ENCODE measurements at places on chromosomes 2 and 18.

- no peak for DNase-seq
These were observed 504.8 kb downstream of the LRRTM4 start for GRCh38 chr2:77017355-77017745.

- DNase-seq = no peak
These were observed 116.2 kb downstream of the EML6 start for GRCh38 chr2:54839461-54840255.

GRCh38 chr2:128272601-128273468, 45.8 kb downstream of the HS6ST1 start:
- DNase-seq = no peak

- no peak for DNase-seq
These were observed 71.4 kb upstream of the TMEM87B start for GRCh38 chr2:111983478-111984212.

DNA sequence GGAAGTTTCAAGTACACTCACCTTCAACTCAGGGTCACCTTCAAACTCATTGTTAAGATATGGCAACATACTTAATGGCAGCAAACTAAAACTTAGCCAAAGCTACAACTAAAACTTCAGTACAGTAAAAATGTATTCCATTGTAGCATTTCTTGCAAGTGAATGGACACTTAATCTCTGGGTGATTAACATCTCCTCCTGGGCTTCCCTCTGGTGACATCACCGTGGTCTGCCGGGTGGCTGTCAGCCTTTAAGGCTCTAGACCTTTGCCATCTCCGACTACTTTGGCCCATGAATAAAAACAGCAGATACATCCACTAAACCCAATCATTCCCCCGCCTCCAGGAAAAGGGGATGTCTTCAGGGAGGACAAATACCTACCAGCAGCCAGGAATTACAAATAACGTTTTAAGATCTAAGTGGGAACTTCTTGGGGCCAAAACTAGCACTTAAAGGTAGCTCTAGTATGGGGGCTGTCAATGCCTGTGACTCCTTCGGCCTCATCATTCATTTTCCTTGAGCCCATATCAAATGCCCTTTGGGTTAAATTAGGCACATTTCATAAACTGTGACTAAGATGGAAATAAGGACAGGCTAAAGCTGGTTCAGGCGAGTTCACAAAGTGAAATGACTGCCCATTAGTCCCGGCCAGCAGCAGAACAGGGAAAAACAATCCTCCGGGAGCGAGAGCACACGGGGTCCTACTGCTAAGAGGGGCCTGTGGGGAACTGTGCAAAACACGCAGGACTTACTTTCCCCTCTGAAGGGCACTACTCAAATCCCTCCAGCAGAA, 1.1 kb downstream of the TFCP2L1 start:
- no peak for DNase-seq

- no peak for DNase-seq
These were observed 151.2 kb downstream of the ANTXR1 start for GRCh38 chr2:69164061-69164778.

- no peak for DNase-seq
These were observed 53.1 kb upstream of the NOSTRIN start for GRCh38 chr2:168749297-168749696.

DNA sequence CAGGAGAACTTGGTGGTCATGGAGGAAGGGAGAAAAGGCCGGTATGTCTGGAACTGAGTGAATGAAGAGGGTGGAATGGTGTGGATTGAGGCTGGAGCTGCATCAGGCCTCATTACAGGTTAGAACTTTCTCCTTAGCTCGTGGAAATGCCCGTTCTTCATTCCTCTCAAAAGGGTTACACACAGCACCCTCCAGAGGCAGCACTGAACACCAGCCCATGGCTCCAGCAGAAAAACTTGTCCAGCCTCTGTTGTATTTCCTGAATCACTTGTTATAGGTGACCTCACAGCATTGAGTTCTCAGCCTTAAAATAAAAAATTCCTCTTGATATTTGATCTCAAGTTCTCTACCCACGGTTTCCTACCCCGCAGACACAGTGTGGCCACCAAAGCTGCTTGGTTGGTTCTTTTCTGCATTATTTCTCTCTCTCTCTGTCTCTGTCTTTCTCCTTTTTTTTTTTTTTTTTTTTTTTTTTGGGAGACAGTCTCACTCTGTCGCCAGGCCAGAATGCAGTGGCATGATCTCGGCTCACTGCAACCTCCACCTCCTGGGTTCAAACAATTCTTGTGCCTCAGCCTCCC, 89.6 kb downstream of the ITGB1BP1 start:
- DNase-seq = no peak

DNA sequence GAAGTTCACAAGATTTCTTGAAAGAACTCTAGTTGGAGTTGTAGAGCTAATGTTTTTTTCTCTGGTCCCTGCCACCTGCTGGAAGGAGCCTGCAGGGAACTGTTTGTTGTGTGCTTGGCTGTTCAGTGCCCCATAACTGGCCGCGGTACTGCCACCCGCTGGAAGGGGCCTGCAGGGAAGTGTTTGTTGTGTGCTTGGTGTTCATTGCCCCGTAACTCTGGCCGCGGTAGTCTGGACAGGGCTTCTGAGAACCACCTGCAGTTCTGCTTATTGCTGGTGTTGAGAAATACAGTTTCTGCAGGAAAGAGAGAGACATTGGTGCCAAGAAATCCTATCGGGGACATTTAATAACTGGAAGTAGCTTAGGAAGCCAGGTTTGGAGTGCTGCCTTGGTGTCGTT, 58.1 kb downstream of the AGAP1 start:
- DNase-seq = no peak

DNA sequence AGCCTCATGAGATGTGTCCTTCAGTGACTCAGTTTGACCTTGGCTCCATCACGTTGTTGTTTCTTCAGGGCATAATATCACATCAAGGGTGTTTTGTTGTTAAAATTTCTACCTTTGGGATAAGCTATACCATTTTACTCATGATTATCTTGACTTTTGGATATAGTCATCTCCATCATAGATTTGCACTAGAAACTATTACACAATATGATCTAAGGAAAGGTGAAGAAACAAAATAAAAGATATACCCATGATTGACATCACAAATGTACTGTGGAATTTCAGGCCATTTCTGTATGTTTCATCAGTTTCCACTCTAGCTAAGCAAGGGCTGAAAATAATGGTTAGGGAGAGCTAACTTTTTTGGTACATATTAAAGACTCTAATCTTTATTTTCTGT, 24.7 kb upstream of the FAM171B start:
- DNase-seq = no peak

DNA sequence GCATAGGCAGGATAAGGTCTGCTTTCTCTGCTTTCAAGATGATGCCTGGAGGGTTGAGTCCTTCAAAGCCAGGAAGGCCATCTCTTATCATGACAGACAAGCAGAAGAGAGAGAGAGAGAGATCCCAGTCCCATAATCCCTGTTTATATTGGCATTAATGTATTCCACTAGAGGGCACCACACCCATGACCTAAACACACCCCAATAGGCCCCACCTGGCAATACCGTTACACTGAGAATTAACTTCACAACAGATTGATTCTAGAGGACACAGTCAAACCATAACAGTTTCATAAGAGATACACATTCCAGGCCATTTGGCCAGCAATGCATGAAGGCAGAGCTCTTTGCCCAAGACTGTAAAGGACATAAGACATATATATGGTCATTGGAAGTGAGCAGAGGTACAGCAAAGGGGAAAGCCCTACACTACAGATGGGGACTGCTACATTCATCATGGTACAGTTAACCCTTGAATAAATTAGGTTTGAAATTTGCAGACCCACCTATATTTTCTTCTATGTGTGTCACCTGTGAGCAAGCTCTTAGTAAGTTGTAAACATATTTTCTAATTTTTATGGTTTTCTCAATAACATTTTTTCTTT, 1516.1 kb downstream of the RPIA start:
- no peak for DNase-seq

Data from stimulated activated CD8-positive, alpha-beta memory T cell treated with anti-CD3 and anti-CD28 coated beads, Interleukin-7, amount 100 ng/mL, for 1 hour (primary cell).